ENCODE measurements at places on chromosomes 11 and 22.
A peak's percentile ranks its signal among the peaks of the same experiment; 100 is the strongest.

DNA sequence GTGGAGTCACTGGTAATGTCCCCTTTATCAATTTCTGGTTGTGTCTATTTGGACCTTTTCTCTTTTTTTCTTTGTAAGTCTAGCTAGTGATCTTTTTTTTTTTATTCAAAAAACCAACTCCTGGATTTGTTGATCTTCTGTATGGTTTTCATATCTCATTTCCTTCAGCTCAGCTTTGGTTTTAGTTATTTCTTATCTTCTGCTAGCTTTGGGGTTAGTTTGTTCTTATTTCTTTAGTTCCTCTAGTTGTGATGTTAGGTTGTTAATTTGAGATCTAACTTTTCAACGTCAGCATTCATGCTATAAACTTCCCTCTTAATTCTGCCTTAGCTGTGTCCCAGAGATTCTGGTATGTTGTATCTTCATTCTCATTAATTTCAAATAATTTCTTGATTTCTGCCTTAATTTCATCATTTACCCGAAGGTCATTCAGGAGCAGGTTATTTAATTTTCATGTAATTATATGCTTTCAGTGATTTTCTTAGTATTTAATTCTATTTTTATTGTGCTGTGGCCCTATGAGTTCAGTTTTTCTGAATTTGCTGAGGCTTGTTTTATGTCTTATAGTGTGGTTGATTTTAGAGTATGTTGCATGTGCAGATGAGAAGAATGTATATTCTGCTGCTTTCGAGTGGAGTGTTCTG is 29.0 kb downstream of the PI4KA start:
- DNase-seq, result no peak

DNA sequence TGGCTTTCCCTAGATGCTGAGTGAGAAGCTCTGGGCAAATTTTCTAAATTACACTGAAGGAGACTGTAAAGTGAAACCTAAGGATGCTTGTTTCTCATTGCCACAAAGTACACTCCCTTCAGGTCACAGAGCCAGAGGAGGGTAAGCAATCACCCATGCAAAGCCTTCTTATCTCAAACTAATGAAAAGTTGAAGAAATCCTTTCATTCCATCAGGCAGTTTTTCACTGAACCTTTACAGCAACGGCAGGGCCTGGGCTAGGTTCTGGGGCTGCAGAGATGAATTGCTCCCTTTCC is 106.2 kb downstream of the RASSF10 start:
- no peak for DNase-seq

- DNase-seq, result peak; percentile 40
Measured at GRCh38 chr11:124602193-124602592, 9.0 kb upstream of the PANX3 start.

GRCh38 chr22:19523240-19524169 is 705 bp downstream of the CLDN5 start:
- DNase-seq, result peak; percentile 40

DNA sequence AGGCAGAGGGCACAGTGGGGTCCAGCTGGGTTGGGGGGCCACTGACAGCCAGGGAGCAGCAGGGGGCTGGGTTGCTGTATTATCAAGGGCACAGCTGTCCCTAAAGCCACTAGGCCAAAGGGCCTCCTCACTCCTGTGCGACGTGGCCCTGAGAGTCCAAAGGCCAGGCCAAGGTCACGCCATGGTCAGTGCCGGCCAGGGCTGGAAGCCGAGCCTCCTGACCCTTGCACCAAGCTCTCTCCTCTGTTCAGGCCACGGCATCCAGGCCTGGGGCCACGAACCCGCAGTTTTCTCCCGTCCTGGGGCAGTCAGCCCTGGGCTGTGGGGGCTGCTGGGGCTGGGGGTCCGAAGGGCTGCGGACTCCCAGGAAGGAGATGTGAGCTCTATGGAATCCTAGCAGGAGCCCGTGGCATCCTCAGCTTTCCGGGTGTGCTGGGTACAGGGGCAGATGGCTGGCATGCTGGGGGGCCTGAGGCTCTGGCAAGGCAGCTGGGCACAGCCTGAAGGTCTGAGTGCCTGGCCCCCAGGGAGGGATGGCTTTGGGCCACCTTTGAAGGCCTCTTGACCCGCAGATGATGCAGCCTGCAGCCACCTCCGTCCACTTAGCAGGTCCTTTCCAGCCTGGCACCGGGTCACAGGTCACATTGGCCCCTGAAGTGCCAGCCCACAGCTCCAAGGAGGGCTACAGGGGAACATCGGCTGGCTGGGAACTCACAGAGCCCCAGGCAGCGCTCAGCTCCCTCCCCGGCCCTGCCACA is 17.3 kb upstream of the PPARA start:
- no peak for DNase-seq

DNA sequence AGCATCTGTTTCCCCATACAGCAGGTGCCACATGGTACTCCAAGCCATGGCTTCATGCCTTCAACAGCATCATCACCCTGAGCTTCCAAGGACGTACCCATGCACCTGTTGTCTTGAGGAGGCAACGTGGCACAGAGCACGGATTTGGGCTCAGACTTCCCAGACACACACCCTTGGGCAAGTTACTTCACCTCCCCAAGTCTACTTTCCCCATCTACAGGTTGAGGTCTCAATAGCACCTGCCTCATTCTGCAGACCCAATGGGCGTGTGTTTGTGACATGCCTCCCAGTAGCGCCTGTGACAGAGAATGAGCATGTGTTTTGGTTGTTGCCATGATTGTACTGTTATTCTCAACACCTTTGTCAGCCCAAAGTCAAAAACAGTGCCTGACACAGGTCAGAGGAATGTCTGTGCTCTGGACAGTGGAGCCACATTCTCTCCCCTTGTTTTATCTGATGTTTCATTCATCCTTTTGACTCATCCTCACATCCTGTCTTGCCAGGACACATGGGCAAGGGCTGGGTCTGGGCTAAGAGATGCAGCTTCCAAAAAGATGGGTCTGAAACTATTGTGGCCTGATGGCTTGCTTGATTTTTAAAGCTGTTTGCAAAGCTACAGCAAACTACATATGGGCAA is 53.4 kb upstream of the CCND1 start:
- DNase-seq, result no peak

- no peak for DNase-seq
Measured at GRCh38 chr11:77672264-77672663, 34.7 kb upstream of the CLNS1A start.

DNA sequence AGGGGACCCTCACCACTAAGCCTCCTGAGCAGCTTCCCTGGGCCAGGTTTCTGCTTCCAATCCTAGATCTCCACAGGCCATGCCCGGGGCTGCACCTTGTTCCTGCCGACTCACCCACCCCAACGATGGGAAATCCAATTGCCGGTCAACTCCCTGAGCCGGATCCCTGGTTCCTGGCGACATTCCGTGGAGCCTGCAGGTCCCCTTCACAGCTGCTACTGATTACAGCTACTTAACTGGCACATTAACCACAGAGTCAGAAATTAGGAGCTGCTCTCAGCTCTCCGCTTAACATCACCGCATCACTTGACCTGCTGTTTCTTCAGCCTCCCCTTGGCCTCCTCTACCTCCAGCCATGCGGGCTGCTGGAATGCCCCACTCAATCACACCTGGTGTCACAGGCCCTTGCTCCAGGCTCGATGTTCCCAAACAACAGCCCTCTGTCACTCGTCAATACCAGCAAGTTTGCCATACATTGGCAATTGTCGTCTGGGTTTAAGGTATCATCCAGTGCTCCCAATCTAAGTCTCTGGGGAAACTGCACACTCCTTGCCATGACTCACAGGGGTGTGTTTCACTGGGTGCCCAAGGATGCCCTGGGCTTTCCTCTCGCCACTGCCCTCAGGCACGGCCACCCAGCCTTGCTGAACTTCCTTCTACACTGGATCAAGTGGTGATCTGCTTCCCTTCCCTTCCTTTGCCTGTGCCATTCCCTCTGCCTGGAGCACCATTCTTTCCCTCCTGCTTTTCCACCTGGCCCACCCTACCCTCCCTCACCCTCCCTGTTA is 181.0 kb downstream of the MN1 start:
- DNase-seq, result no peak

- DNase-seq, result peak; percentile 67
Measured at GRCh38 chr22:42473484-42474193, 41.4 kb upstream of the NFAM1 start.

DNA sequence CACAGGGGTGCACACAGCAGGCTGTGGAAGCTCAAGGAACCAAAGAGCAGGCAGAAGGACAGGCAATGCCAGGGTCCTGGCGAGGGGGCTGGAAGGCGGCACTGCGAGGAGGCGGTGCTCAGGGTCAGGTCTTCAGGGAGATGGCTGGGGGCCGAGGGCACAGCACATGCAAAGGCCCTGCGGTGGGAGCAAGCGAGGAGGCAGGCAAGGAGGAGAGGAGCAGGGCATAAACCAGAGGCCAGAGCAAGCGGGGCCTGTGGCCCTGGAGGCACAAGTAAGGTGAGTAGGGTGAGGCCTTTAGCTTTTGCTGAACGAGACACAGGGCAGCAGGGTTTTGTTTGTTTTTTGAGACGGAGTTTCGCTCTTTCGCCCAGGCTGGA is 126.9 kb downstream of the ARHGAP8 start:
- DNase-seq, result no peak

DNA sequence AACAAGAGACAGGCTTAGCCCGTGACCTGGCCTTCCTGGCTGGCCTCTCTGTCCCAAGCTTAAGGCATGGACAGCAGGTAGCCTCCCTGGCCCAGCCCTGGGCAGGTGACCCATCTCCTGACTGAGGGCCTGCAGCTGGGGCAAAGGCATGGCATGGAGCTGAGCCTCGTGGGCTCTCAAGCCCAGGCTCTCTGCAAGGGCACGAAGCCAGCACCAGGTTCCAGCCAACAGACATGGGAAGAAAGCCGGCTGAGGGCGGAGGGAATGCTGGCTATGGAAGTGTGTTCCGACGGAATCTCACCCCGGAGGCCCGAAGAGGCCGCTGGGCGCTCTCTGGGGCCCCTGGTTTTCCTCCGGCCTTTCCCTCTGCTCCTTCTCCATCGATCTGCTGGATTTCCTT is 12.9 kb downstream of the DNAL4 start:
- DNase-seq, result no peak

GRCh38 chr11:87840786-87841185 is 334.5 kb downstream of the RAB38 start:
- DNase-seq, result no peak

GRCh38 chr11:5277807-5278382 is 8.2 kb upstream of the HBE1 start:
- DNase-seq, result no peak

- no peak for DNase-seq
Measured at GRCh38 chr11:122691549-122692150, 36.1 kb downstream of the UBASH3B start.

GRCh38 chr11:33055375-33055774 is 16.0 kb downstream of the TCP11L1 start:
- no peak for DNase-seq

GRCh38 chr11:95231881-95232605 is 1.0 kb upstream of the SESN3 start:
- DNase-seq, result peak; percentile 59

DNA sequence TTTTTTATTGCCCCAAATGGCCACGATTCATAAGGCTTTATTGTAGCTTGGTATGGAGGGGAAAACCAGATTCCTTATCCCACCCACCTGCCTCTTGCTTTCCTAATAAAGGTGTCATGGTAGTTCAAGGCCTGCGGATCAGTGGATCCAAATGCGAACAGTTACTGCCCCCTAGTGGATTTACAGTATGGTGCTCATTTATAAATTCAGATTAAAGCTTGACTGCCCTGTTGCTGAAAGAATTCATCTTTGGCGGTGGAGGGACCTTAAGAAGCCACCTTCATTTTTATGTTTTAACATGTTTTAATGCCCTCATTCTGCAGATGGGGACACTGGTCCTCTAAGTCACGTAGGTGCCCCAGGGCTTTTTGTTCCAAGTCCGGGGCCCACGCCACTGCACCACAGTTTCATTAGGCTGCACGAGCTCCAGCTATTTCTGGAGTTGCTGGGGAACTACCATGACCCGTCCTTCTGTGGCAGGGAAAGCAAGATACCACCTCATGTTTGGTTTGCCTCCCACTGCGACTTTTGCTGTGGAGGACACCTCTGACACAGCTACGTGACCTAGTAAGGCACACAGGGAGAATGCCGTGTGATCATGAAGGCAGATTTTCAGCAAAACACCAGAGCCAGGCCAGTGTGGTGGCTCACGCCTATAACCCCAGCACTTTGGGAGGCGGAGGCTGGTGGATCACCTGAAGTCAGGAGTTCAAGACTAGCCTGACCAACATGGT is 15.6 kb upstream of the INCENP start:
- DNase-seq, result peak; percentile 83

- DNase-seq, result no peak
Measured at GRCh38 chr11:44651535-44652155, 75.1 kb upstream of the TSPAN18 start.
